Thymus (tissue), 14 donors: ENCODE measurements at places on chromosomes 11 and 22. TPM values are rescaled to one million over a fixed set of nuclear protein-coding genes. Genes with fewer than 3 reads are reported as not detected.

DNA sequence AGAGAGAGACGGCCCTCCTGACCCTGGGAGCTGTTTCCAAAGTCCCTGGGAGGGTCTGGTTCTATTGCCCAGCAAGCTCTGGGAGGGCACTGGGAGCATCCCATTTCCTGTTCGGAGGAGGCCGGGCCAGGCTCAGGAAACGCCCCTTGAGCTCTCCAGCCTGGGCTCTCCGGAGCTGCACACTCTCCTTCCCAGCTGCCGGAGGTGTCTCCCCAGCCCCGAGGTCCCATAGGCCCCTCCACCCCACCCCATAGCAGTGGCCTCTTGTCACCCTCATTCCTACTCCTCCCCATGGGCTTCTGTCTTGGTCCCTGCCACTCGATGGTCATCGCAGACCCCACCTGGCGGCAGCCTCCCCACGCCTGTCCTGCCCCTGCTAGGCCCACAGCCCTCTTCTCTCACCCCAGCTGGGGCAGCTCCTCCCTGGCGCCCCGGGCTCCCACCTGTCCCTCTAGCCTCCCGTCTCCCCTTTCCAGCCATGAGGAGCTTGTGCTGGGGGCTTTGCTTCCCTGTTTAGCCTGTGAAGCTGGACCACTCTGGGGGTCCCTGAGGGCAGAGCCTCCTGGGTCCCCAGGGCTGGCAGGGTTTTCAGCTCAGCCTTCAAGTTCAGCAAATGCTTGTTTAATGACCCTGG is 2.8 kb downstream of the TSPAN32 start:
- no peak for DNase-seq

DNA sequence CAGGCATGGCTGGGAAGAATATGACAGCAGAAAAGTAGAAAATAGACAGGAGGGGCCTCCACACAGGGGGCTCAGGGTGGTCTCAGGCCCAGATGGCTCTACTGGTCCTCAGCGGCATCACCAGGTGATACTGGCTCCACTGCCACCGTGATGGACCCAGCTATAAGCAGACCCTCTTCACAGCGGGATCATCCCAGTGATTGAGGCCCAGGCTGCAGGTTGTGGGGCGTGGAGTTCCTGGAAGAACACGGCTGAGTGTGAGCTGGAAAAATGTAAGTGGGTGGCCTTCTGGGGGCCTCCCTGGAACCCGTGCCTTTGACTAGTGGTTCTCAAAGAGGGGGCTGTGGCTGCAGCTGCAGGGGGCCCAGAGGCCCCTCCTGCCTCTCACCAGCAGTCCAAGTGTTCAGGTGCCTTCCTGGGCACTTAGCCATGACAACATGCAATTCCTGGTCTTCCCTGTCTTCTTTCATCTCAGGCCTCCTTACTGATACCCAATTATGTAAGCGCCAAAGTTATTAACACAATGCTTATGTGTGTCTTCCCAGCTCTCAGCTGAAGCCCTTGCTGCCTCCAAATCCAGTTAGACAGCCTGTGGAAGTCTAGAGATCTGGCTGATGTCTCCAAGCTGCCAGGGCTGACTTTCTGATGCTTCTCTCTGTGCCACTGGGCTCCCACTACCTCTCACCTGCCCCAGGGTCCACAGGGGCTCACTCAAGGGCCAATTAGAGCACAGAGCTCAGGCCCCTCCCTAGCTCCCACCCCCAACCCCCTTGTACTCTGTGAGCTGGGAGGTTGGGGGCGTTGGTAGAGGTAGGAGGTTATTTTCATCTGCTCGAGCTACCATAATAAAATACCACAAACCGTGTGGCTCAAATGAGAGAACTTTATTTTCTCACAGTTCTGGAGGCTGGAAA is 110.1 kb upstream of the LMO1 start:
- DNase-seq, result no peak

GRCh38 chr22:44888491-44889254 is 121.1 kb downstream of the PHF21B start:
- no peak for DNase-seq

GRCh38 chr11:60111793-60112192 is 23.3 kb downstream of the MS4A2 start:
- DNase-seq, result no peak

- no peak for DNase-seq
These were observed 337.0 kb upstream of the MTNR1B start for GRCh38 chr11:92632495-92632894.

DNA sequence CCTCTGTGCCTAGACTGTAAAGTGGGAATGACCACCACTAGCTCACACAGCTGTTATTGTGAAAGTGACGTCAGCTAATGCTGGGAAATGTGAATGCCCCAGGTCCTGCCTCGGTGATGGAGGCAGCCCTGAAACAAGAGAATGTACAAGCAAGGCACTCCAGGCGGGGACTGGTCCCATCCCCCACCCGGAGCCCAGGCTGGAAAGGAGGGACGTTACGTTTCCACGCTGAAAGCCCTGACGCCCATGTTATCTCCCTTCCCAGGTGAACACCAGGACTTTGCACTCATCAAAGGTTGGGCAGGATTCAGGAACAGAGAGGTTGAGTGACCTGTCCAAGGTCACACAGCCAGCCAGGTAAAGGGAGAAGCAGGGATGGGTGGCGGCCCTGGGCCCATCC is 784 bp downstream of the SULT4A1 start:
- no peak for DNase-seq

GRCh38 chr22:36360011-36360410 is 27.8 kb downstream of the MYH9 start:
- DNase-seq, result no peak

Gene CCDC116
- total RNA-seq, result 0.09 TPM

Gene OR2AG2
- total RNA-seq, result 0.05 TPM

DNA sequence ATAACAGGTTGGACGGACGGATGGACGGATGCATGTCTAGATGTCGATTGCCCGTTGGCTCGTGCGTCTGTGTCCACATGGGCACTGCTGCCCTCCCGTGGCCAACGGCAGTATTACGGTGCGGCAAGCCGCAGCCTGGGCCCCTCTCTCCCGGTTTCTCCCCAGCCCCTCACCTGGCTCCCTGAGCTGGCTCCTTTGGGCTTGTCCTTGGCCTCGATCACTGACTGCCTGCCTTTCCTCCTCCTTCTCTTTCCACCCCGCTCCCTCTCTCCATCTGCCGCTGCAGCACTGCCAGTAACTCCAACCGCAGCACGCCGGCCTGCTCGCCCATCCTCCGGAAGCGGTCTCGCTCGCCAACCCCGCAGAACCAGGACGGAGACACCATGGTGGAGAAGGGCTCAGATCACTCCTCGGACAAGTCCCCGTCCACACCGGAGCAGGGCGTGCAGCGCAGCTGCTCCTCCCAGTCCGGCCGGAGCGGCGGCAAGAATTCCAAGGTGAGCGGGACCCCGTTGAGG is 77.3 kb downstream of the SCN3B start:
- peak; percentile 59 for DNase-seq

DNA sequence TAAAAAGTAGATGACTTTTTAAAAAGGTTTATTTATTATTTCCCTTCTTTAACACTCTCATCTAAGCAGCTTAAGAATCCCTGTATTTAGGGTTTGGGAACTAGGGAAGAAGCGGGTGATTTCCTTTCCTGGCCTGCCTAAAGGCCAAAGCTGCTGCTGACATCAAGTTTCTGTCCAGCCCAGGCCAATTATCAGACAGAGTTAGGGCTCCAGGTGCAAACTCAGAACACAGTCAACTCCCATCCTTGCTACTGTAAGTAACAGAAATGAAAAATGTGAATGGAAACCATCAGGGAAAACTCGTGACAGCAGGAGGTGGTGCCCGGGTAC is 108.9 kb downstream of the CCDC81 start:
- DNase-seq, result no peak

DNA sequence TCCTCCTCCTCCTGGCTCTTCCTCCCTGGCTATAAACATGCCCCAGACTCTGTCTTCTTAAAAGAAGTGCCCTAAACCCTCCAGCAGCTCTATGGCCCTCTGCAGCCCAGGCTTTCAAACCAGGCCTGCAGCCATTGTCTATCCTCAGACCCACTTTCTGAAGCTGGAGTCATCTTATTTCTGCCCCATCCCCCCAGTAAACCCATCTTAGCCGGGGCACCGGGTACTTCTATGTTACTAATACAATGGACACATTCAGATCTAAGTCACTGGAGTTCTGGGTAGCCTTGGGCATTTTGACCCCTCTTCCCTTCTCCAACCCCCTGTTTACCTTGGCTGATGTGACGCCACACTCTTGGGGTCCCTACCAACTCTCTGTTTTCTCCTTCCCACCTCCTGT is 29.7 kb upstream of the CACNG2 start:
- DNase-seq, result no peak

Gene DTX4
- 1.6 TPM for total RNA-seq

GRCh38 chr22:44074337-44074984 is 50.4 kb downstream of the PARVB start:
- no peak for DNase-seq

DNA sequence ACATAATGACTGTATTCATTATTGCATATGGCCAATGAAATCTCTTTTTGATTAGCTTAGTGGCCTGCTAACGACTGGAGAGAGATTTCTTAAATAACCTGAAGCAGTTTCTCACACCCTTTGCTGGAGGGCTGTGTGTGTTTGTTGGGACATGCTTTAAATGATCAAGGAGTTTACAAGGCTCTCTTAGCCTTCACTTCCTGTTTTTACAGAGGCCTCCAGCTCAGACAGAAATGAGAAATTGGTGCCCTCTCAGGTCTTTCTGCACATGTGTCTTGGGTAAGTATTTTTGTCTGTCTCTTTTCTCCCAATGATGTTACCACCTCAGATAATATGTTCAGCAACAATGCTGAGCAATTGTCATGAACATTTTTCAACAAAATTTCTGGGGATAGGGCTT is 884.4 kb upstream of the CNTN5 start:
- DNase-seq, result no peak

Gene SPTBN2
- 5.5 TPM for total RNA-seq

DNA sequence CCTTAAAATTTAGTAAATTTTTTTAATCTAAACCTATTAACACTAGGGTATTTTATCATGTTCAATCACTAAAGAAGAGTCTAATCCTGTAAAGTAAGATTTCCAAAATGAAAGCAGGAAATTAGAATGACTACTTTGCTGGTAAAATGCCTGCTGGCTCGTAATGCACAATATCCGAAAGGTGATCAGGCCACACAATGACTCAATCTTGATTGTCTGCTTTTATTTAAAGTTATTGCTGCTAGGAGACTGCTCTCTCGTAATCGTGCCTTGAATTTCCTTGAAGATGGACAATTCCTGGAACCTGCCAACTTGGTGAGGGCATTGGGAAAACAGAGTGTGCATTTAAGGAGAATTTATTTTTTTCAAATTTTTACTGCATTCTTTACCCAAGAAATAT is 1786.5 kb upstream of the RAG2 start:
- DNase-seq, result no peak
